ENCODE measurements at places on chromosomes 16 and 17. TPM values are rescaled to one million over a fixed set of nuclear protein-coding genes. Genes with fewer than 3 reads are reported as not detected.

GRCh38 chr16:75632857-75633256 lies 9.8 kb upstream of the ADAT1 start:
- no peak overlapping the region for H3K4me3 ChIP-seq
- peaks cover 61% of the 10 kb centered on the region for H3K36me3 ChIP-seq
- H3K27ac ChIP-seq, result no peak overlapping the region
- H3K4me1 ChIP-seq, result no peaks in the 10 kb centered on the region
- H3K27me3 ChIP-seq, result no peaks in the 10 kb centered on the region

GRCh38 chr16:69775563-69775962 lies 13.4 kb downstream of the WWP2 start:
- no peaks in the 10 kb centered on the region for H3K27me3 ChIP-seq
- no peak overlapping the region for H3K27ac ChIP-seq
- H3K4me1 ChIP-seq, result peaks cover 14% of the 10 kb centered on the region
- peaks cover 10% of the 10 kb centered on the region for H3K36me3 ChIP-seq

DNA sequence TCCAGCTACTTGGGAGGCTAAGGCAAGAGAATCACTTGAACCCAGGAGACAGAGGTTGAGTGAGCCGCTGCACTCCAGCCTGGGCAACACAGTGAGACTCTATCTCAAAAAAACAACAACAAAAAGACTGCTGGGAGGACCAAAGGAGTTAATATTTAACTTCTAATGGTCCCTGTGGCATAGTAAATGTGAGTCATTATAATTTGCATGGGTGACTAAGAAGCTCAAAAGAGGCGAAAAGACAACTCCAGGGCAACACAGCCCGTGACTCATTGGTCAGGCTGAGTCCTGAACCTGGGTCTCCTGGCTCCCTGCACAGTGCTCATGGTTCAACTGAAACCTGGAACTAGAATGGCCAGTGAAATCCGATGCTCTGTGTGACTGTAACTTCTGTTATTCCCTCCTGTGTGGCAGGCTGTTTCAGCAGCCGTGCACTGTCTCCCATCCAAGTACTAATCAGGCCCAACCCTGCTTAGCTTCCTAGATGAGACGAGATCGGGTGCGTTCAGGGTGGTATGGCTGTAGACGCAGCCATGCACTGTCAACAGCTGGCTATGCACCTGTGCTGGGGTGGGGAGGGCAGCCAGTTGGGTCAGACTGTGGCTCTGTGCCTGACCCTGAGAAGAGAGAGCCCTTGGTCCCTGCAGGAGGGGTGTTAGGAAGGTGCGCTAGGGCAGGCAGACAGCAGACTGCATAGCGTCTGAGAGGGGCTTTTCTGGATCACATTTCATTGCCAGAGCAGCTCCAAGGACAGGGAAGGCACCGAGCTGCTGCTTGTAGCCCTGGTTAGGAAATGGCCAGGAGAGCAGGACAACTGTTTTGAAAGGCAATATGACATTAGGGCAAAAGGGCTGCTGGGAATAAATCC lies 14.5 kb upstream of the GPRC5C start:
- H3K27me3 ChIP-seq, result peaks cover 12% of the 10 kb centered on the region
- no peak overlapping the region for H3K27ac ChIP-seq
- peaks cover 4% of the 10 kb centered on the region for H3K4me1 ChIP-seq
- no peak for DNase-seq

- no peaks in the 10 kb centered on the region for H3K4me1 ChIP-seq
- no peak overlapping the region for H3K4me3 ChIP-seq
- no peak for DNase-seq
- no peaks in the 10 kb centered on the region for H3K27me3 ChIP-seq
- H3K27ac ChIP-seq, result no peak overlapping the region
Observed at GRCh38 chr17:51200295-51200694, 34.1 kb downstream of the NME2 start.

GRCh38 chr16:50668368-50669008 lies 12.6 kb downstream of the SNX20 start:
- H3K36me3 ChIP-seq, result peaks cover 8% of the 10 kb centered on the region
- no peak overlapping the region for H3K4me3 ChIP-seq
- no peak for DNase-seq
- H3K27me3 ChIP-seq, result no peaks in the 10 kb centered on the region
- peak overlapping the region; percentile 83 for H3K27ac ChIP-seq

GRCh38 chr17:41360296-41360995 lies 9.2 kb downstream of the KRT33B start:
- H3K4me3 ChIP-seq, result no peak overlapping the region
- no peak for DNase-seq
- no peak overlapping the region for H3K27ac ChIP-seq
- no peaks in the 10 kb centered on the region for H3K4me1 ChIP-seq
- H3K27me3 ChIP-seq, result no peaks in the 10 kb centered on the region

DNA sequence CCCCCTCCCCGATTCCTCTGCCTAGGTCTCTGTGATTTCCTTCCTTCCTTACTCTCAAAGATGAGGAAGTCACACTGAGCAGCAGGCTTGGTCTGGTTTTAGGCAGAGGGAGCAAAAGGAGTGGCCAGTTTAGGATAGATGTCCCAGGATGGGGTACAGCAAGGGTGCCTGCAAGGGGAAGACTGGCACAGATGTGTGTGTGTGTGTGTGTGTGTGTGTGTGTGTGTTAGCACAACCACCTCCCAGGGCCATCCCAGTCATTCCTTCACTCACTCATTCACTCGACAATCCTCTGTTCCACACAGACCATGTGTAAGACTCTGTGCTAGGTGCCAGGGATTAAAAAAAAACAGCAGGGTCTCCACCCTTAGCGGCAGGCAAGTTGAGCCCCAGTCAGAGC lies 35.9 kb downstream of the TMEM132E start:
- H3K27me3 ChIP-seq, result no peaks in the 10 kb centered on the region
- H3K4me1 ChIP-seq, result peaks cover 76% of the 10 kb centered on the region
- H3K36me3 ChIP-seq, result no peaks in the 10 kb centered on the region
- peak overlapping the region; percentile 40 for H3K27ac ChIP-seq
- no peak overlapping the region for H3K4me3 ChIP-seq
- DNase-seq, result no peak

- H3K27me3 ChIP-seq, result no peaks in the 10 kb centered on the region
- H3K4me1 ChIP-seq, result no peaks in the 10 kb centered on the region
- DNase-seq, result no peak
Observed at GRCh38 chr16:88844419-88845036, 12.2 kb downstream of the GALNS start.

GRCh38 chr17:2054512-2055291 lies at the start of gene HIC1:
HIC1 (plus strand) TSS chr17:2055103; CDS start chr17:2056691, 1,588 bp downstream.
- peak; percentile 80 for DNase-seq
- peak within 1 kb of the TSS; percentile 72 for H3K4me3 ChIP-seq
- H3K27ac ChIP-seq, result peak within 1 kb of the TSS; percentile 67
- H3K36me3 ChIP-seq, result peaks cover 5% of the 10 kb centered on the region
- H3K27me3 ChIP-seq, result peaks cover 23% of the 10 kb centered on the region
- peaks cover 25% of the 10 kb centered on the region for H3K4me1 ChIP-seq

GRCh38 chr16:30406795-30407101 lies 658 bp upstream of the ZNF771 start:
- H3K27me3 ChIP-seq, result no peaks in the 10 kb centered on the region
- peak overlapping the region; percentile 83 for H3K4me3 ChIP-seq
- H3K27ac ChIP-seq, result peak overlapping the region; percentile 88
- peaks cover 2% of the 10 kb centered on the region for H3K36me3 ChIP-seq
- DNase-seq, result no peak

GRCh38 chr17:50176559-50177357 lies 11.0 kb downstream of the SGCA start:
- H3K27ac ChIP-seq, result peak overlapping the region; percentile 89
- no peaks in the 10 kb centered on the region for H3K27me3 ChIP-seq
- DNase-seq, result no peak
- peaks cover 46% of the 10 kb centered on the region for H3K4me1 ChIP-seq

- DNase-seq, result no peak
- H3K4me1 ChIP-seq, result peaks cover 10% of the 10 kb centered on the region
- no peak overlapping the region for H3K27ac ChIP-seq
- no peak overlapping the region for H3K4me3 ChIP-seq
- peaks cover 19% of the 10 kb centered on the region for H3K36me3 ChIP-seq
Observed at GRCh38 chr17:4978726-4979125, 8.7 kb downstream of the CAMTA2 start.

- no peak for DNase-seq
- H3K36me3 ChIP-seq, result peaks cover 29% of the 10 kb centered on the region
- H3K27ac ChIP-seq, result no peak overlapping the region
- H3K4me3 ChIP-seq, result no peak overlapping the region
- no peaks in the 10 kb centered on the region for H3K4me1 ChIP-seq
- H3K27me3 ChIP-seq, result no peaks in the 10 kb centered on the region
Observed at GRCh38 chr16:28958216-28958615, 7.5 kb downstream of the NFATC2IP start.

DNA sequence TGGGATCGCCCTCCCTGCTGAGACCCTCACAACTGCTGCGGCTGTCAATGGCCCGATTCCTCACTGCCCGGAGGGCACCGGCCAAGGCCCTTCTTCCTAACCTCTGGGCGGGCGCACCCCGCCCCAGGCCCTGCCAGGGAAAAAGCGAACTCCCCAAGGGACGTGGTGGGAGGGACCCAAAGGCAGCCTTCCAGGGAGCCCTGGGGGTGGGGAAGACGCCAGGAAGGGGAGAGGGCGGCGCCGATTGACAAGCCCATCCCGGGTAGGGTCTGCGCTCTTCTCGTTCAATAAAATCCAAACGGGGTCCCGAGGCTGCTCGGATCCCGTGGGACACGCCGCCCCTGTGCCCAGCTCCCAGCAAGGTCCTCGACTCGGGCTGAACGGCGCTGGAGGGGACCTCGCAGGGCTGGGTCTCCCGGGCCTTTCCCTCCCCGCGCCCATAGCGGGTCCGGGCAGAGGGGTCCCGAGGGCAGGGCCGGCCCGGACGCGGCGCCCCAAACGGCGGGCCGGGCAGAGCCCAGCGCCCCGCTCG lies 416 bp downstream of the KIFC3 start:
- no peaks in the 10 kb centered on the region for H3K27me3 ChIP-seq
- peaks cover 64% of the 10 kb centered on the region for H3K4me1 ChIP-seq
- H3K27ac ChIP-seq, result peak overlapping the region; percentile 84
- no peak for DNase-seq
- H3K4me3 ChIP-seq, result peak overlapping the region; percentile 71
- no peaks in the 10 kb centered on the region for H3K36me3 ChIP-seq

DNA sequence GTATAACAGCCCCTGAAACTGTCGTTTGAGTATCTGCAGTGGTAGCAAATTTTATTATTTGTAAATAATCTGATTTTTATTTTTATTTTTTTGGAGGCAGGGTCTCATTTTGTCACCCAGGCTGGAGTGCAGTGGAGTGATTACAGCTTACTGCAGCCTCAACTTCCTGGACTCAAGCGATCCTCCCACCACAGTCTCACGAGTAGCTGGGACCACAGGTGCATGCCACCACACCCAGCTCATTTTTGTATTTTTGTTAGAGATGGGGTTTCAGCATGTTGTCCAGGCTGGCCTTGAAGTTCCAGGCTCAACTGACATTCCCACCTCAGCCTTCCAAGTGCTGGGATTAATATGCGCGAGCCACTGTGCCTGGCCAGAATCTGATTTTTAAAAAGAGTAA lies 2.8 kb downstream of the NDEL1 start:
- H3K27me3 ChIP-seq, result no peaks in the 10 kb centered on the region
- DNase-seq, result no peak
- no peak overlapping the region for H3K27ac ChIP-seq
- peaks cover 16% of the 10 kb centered on the region for H3K4me1 ChIP-seq

DNA sequence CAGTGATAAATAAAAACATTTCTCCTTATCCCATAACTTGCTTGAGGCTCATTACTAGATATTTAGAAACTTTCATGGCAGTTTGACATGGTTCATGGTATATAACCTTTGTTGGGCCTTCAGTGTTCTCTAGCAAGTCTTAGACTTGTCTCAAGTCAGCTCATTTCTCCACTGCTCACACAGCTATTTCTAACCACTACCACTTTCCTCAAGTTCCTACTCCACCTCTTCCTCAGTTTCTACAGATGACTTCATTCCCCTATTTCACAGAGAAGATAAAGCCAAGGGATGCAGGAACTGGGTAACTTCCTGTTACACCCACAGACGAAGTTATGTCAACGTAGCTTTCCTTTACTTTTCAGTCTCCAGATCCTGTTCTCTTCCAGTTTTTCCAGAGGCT lies 23.2 kb downstream of the NLK start:
- no peaks in the 10 kb centered on the region for H3K27me3 ChIP-seq
- no peak overlapping the region for H3K4me3 ChIP-seq
- no peak overlapping the region for H3K27ac ChIP-seq
- peaks cover 8% of the 10 kb centered on the region for H3K4me1 ChIP-seq
- no peak for DNase-seq
- peaks cover under 1% of the 10 kb centered on the region for H3K36me3 ChIP-seq

DNA sequence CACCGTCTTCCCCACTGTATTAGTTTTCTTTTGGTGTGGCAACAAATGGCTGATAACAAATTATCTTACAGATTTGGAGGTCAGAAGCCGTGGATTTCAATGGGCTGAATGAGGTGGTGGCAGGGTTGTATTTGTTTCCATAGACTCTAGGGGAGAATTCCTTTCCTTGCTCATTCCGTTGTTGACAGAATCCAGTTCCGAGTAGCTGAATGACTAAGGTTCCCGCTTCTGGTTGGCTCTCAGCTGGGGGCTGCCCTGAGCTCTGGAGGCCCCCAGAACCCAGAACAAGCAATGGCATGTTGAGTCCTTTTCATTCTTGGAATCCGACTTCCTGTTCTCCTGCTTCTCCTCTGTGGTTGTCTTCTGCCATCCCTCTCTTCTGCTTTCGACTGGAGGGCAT lies 280.4 kb downstream of the SNX29 start:
- no peak overlapping the region for H3K27ac ChIP-seq
- no peak for DNase-seq
- H3K4me3 ChIP-seq, result no peak overlapping the region
- peaks cover 9% of the 10 kb centered on the region for H3K4me1 ChIP-seq

- H3K27me3 ChIP-seq, result no peaks in the 10 kb centered on the region
- peaks cover 47% of the 10 kb centered on the region for H3K4me1 ChIP-seq
- DNase-seq, result peak; percentile 70
- H3K27ac ChIP-seq, result peak overlapping the region; percentile 87
Observed at GRCh38 chr17:37358830-37359681, 16.7 kb upstream of the C17orf78 start.

- no peak for DNase-seq
- peaks cover 11% of the 10 kb centered on the region for H3K4me1 ChIP-seq
- peaks cover 41% of the 10 kb centered on the region for H3K27me3 ChIP-seq
- H3K4me3 ChIP-seq, result no peak overlapping the region
Observed at GRCh38 chr17:21387616-21388015, 11.5 kb downstream of the KCNJ12 start.

GRCh38 chr17:40699853-40700252 lies 3.7 kb downstream of the KRT24 start:
- no peak overlapping the region for H3K27ac ChIP-seq
- H3K4me1 ChIP-seq, result peaks cover 59% of the 10 kb centered on the region
- H3K36me3 ChIP-seq, result no peaks in the 10 kb centered on the region

GRCh38 chr16:86059253-86060171 lies 160.6 kb downstream of the IRF8 start:
- H3K27ac ChIP-seq, result no peak overlapping the region
- no peaks in the 10 kb centered on the region for H3K36me3 ChIP-seq
- H3K4me1 ChIP-seq, result no peaks in the 10 kb centered on the region
- no peak overlapping the region for H3K4me3 ChIP-seq
- DNase-seq, result no peak

- no peaks in the 10 kb centered on the region for H3K27me3 ChIP-seq
- H3K27ac ChIP-seq, result peak overlapping the region; percentile 90
Observed at GRCh38 chr16:84514874-84515835, 10.7 kb upstream of the MEAK7 start.

The KRT36 gene
- not detected for total RNA-seq

The CBX2 gene
- 48.6 TPM for total RNA-seq

The HCRT gene
- total RNA-seq, result not detected

The CYGB gene
- 10.1 TPM for total RNA-seq

The CSH1 gene
- total RNA-seq, result not detected

The C17orf107 gene
- 9.2 TPM for total RNA-seq
